Activated naive CD4-positive, alpha-beta T cell (primary cell): ENCODE measurements at places on chromosomes 12 and 14.

GRCh38 chr12:79936670-79937069, 1.8 kb upstream of the PPP1R12A start:
- no peak for DNase-seq

DNA sequence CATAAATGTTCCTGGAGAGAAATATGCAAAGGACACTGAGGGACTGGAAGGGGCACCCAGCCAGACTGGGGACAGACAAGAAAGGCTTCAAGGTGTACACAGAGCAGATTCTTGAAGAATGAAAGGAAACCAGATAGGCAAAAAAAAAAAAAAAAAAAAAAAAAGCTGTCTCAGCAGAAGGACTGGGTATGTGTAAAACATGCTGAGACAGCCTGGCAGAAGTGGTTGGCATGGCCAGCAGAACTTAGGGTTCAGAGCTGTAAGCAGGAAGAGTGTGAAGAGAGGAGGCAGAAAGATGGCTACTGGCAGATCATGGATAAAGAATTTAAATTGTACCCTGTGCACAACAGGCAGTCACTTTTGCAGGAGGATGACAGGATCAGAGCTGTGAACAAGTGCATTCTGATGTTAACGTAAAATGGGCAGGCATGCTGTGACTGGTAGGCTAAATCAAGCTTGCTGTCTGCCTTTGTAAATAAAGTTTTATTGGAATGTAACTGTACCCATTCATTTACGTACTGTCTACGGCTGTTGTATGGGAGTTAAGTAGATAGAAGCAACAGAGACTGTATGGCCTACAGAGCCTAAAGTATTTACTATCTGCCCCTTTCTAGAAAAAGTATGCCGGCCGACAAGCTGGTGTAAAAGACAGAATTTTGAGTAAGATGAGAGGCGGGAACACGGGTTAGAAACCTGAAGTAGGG, 42.2 kb downstream of the UBR7 start:
- DNase-seq, result no peak

DNA sequence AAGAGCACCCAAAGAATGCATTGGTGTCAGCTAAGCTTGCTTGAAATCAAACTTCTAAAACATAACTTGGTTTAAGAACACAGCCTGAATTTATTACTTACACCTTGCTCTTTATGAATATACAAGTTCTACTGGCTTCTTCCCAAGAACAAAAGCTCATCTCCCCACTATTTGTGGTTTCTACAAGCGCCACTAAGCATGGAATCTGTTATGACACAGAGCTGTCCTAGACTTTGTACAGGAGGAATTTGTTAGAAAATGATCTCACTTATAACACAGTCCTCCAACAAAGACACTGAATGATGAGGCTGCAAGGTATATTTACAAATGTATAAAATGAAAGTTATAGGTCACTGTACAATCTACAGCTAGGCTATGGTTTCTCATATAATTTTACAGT, 452.1 kb downstream of the BCAT1 start:
- DNase-seq, result no peak

GRCh38 chr14:76710056-76711010, 50.9 kb upstream of the VASH1 start:
- no peak for DNase-seq

DNA sequence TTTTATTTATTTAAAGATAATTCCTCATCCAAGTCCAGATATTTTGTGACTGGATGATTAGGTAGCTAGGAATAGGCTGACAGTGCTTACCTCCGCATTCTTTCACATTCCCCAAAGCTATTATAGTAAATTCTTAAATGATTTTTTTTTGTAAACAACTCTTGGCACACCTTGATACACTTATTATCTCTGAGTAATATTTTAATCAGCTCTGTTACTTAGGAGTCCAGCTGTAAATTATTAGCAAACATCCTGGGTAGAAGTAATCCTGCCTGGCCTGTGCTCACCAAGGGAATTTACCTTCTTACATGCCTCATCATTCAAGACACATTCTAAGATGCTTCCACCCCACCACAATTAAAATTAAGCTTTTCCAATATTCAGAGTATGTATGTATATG, 186.1 kb downstream of the SLC2A13 start:
- DNase-seq, result no peak
